ENCODE measurements at places on chromosomes 1 and 21.

DNA sequence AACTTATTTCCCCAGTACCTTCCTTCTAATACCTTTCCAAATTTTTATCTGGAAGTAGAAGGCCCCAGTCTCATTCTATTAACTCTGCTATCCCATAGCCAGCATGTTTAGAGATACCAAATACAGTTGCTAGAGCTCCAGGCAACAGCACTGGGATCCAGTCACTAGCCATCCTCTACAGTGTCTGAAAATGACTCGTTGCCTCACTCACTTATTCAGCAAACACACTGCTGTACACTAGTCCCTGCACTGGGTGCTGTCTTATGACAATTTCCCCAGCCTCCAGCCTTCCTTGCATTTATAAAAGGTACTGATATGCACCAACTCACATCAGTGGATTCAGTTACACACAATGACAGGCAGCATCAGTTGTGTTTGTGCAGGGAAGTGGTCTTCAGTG is 179.0 kb downstream of the DSCAM start:
- no peak for DNase-seq

DNA sequence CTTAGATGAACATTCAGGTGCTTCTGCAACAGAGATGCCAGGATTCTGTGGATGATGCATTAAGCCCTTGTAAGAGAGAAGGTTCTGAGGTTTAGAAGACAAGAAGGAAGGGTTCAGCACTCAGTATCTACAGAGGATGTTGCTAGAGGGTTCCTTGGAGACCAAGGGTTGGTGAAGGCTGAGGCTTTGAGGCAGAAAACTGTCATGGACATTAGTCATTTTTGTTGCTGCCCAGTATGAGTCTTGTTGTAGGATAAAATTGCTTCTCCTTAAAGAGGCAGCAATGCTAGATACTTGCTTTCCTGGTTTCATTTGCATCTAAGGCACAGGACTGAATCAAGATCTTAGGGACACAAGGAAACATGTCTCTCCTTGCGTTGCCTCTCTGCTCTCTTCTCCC is 319.4 kb upstream of the NFIA start:
- no peak for DNase-seq

GRCh38 chr1:65036570-65037051 is 70.3 kb upstream of the JAK1 start:
- no peak for DNase-seq

DNA sequence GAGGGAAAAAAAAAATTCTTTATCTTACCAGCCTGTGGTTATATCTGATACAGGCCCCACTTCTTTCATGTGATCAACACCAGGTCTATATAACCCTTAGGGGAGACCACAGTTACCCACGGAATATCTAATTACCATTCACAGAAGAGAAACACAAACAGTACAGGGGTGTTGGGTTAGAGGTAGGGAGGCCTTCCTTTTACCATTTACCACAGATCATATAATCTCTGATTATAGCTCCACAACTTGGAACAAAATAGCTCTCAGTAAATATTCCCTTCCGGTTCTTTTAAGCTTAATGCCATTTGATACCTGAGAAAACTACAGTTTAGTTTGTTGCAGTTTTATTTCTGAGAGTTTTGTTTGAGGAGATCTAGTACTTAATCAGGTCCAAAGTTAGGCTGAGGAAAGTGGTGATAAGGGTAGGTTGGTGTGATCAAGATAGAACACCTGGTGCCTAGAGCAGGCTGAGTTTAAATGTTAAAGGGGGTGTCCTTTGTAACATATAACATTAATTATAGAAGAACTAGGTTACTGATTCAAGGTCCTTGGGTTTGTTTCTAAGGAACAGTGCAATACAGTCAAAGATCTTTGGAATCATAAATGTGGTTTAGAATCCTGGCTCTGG is 14.1 kb downstream of the EPB41 start:
- DNase-seq, result no peak

GRCh38 chr1:151494741-151495281 is 16.4 kb upstream of the CGN start:
- no peak for DNase-seq

GRCh38 chr1:211736351-211736915 is 61.0 kb upstream of the NEK2 start:
- no peak for DNase-seq

- DNase-seq, result no peak
Observed at GRCh38 chr1:59560807-59561450, 253.8 kb upstream of the HOOK1 start.

GRCh38 chr21:45632160-45632559 is 11.4 kb upstream of the PCBP3 start:
- DNase-seq, result no peak

GRCh38 chr1:34982820-34983376 is 2.2 kb downstream of the TMEM35B start:
- peak; percentile 42 for DNase-seq

DNA sequence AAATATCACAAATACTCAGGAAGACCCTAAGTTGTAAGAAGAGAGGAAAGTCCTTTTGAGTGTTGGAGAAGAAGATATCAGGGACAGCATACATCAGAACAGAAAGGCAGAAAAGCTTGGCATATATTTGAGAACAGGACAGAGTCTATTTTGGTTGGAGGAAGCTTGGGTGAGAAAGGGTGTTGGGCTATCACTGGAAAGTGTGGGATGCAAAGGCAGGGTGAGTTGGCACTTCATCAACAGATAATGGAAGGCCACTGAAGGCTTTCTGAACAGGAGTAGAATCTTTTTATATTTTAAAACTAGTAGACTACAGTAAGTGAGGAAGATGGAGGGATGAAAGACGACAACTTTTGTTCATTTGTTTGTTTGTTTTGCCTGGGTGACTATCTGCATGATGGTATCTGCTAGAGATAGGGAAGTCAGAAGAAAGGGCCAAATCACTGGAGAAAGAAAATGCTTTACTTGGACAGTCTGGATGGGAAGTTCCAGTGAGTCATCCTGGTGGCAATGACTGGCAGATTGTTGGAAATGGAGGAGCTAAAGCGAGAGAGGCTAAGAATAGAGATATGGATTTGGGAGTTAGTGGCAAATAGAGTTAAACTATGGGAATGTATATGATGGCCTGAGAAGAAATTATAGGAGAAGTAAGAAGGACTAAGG is 33.7 kb upstream of the KCNA2 start:
- DNase-seq, result no peak

GRCh38 chr1:27235827-27236226 is 1.4 kb downstream of the WDTC1 start:
- no peak for DNase-seq

DNA sequence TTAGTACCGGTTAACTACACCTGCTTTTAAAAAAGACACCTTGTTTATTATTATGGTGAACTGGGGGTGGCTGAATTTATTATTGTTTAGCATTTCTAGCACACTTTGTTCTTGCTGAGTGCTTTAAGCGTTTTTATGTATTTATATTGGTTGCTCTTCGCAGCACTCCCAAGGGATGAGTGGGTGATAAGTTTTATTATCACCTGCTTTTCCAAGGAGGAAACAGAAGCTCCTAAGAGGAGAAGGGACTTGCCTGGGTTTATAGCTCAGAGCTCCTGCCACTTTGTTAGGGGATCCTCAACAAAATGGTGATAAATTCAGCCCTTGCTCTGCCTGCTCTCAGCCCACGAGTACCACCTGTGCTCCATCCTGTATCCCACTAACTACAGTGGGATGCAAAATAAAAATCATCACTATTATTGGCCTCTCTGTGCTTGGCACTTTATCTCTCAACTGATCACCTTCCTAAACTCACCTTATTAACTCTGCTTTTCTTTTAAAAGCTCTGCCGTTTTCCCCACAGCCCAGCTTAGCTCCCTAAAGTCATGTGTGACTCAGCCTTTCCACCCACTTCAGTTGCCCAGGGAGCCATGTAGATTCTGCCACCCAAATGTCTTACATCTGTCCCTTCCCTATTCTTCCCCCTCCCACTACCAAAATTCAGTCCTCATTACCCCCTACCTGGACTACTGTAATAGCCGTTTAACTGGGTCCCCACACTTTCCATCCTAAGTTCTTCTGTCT is 44.5 kb downstream of the BCL9 start:
- DNase-seq, result peak; percentile 87

- DNase-seq, result no peak
Observed at GRCh38 chr21:39800311-39800710, 55.3 kb downstream of the IGSF5 start.

- DNase-seq, result no peak
Observed at GRCh38 chr1:7857985-7858384, 5.1 kb upstream of the UTS2 start.

GRCh38 chr1:198150369-198150768 is 6.4 kb upstream of the NEK7 start:
- DNase-seq, result no peak

DNA sequence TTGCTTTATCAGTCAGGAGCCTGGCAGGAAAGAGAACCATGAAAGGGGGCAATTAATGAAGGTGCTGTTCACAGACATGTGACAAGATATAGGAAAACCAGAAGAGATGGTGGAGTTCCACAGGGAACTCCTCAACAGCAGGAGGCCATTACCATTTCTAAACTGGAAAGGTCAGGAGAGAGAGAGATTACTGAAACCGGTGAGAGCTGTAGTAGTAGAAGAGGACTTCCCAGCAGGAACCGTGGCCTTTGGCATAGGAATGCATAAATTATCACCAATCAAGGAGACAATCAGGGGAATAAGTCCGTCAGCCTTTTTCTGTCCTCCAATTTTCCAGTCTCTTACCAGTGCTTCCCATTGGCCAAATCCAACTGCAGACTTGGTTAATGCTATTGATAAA is 23.0 kb upstream of the ABCD3 start:
- DNase-seq, result no peak

- DNase-seq, result no peak
Observed at GRCh38 chr1:11845641-11846335, 1.8 kb downstream of the NPPA start.

DNA sequence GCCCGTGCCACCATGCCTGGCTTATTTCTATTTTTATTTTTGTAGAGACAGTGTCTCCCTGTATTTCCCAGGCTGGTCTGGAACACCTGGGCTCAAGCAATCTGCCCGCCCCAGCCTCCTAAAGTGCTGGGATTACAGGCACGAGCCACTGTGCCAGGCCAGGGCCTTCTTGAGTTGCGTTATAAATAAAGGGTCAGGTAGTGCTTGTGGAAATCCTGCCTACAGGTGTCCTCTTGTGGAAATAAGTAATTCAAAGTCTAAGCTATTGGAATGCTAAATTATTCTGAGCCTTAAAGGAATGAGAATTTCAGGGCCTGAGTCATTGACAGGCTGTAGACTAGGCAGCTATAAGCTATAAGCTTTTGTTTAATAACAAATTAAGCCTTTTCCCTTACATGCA is 8.1 kb upstream of the SFT2D2 start:
- no peak for DNase-seq

- no peak for DNase-seq
Observed at GRCh38 chr1:110393691-110394492, 3.1 kb upstream of the SLC16A4 start.

GRCh38 chr1:29083317-29084195 is 40.1 kb downstream of the TMEM200B start:
- no peak for DNase-seq

GRCh38 chr1:228792601-228793000 is 57.3 kb downstream of the RHOU start:
- peak; percentile 77 for DNase-seq

- DNase-seq, result no peak
Observed at GRCh38 chr1:211637066-211637465, 38.4 kb downstream of the NEK2 start.

DNA sequence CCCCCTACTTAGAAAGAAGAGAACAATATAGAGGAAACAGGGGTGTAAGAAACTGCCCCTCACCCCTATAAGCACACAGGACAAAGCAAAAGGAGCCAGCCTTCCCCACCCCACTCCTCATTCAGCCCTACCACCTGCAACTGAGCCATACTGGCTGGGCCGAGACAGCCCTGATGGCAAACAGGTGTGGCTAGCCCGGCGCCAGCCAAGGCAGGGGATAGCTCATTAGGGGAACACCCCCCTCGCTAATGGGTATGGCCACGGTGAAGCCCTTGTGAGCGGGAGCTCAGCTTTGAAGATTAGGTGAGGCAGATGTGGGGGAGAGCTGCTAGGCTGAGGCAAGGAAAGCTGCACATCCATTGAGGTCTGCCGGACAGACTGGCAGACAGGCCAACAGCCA is 65.5 kb downstream of the ERI3 start:
- no peak for DNase-seq

DNA sequence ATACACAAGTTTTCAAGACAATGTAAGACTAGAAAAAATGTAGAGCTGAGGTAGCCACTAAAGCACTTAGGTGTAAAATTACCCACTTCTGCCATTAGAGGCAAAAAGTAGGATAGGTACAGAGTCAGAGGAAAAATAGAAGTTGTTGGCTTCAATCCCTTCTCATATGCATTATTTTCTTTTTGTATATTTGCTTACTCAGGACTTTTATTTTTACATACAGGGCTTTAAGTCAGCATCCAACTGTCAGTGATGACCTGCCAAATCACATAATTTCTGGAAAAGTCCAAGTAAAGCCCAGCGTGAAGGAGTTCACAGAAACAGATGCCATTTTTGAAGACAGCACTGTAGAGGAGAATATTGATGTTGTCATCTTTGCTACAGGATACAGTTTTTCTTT is 211.0 kb upstream of the POGK start:
- DNase-seq, result no peak

- no peak for DNase-seq
Observed at GRCh38 chr21:17128132-17128531, 384.7 kb upstream of the CXADR start.

DNA sequence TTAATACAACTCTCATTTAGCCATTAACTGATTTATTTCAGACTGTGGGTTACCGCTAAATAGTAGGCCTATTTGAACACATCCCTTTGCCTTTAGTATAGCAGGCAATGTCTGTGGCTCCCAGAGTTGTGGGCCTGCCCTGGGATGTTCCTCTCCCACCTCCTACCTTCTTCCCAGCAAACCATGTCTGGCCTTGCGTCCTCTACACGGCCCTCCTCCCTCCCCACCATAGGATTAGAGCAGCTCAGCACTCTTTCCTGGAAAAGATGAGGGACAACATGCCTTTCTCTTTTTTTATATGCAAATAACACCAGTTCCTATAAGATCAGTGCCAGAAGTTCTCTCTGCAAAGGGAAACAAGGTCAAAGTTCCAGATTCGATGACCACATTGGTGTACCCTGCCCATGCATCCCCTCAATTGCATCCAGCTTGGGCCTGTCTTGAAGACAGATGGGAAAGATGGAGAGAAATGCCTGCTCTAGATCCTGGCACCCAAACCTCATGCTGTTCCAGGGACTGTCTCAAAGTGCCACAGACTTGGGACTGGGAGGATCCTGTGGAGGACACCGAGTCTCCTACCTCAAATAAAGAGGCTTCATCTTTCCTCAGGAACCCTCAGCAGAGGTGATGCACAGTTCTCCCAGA is 57.2 kb downstream of the CD46 start:
- no peak for DNase-seq
